ENCODE measurements at places on chromosomes 7 and 10.

DNA sequence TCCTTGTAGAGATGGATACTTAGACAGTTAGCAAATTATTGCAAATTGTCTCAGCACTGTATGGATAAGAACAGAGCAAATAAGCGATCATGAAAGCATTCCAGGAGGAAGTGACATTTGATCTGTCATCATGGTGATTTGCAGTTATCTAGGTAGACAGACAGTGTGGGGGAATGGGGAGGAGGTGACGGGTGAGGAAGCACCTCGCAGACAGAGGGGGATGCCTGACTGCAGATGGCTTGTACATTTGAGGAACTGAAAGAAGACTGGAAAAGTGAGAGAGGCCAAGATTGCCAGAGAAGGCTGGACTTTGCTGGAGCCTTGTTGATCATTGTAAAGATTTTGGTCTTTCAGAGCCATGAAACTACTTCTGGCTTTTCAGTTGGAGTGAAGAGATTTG lies 318.2 kb upstream of the CELF2 start:
- no peak for DNase-seq

GRCh38 chr10:8229153-8229552 lies 174.7 kb downstream of the GATA3 start:
- DNase-seq = no peak

DNA sequence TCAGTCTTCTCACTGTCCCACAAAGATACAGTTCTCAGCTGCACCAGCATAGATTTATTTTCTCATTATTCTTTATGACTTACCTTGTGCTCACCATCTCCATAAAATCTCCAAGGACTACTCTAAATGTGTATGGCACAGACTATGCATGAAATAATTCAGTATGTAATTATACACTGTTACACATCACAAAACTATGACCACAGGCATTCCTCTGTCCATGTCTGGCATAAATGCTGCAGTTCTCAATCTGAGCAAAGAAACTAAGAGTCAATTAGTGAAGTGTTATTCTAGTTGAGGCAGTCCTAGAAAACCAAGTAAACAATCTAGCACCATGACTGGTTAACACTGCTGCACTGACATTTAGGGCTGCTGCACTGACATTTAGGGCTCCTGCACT lies 2.7 kb downstream of the CYCS start:
- no peak for DNase-seq

GRCh38 chr7:11895337-11895736 lies 63.3 kb upstream of the THSD7A start:
- DNase-seq = no peak

GRCh38 chr7:3897430-3898372 lies 596.6 kb downstream of the SDK1 start:
- peak; percentile 50 for DNase-seq

GRCh38 chr7:30874656-30875302 lies 36.9 kb upstream of the AQP1 start:
- no peak for DNase-seq

DNA sequence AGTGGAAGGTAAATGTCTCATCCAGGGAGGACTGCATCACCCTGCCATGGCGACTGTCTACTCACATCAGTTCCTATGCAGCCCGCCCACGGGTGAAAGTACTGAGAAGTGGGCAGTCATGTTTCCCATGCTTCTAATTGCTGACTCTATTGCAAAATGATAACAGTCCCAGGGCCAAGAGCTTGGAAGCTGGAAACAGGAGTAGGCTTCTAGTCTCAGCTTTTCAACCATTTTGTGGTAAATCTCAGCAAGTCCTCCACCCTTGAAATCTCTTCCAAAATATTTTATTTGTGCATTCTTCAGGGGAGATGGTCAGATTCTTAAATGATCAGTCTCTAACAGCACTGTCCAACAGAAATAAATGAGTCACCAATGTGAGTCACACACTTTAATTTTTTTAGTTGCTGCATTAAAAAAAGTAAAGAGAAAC lies 48.1 kb upstream of the TARP start:
- peak; percentile 92 for DNase-seq
